NCI-H2107 (cell line): ENCODE measurements at places on chromosomes 6 and 20.

- DNase-seq = no peak
Observed at GRCh38 chr6:5656226-5656625, 350.5 kb downstream of the NRN1 start.

- DNase-seq = no peak
Observed at GRCh38 chr6:130376936-130377335, 11.1 kb downstream of the TMEM200A start.

GRCh38 chr20:23042270-23042669 lies 7.2 kb downstream of the SSTR4 start:
- DNase-seq = no peak

DNA sequence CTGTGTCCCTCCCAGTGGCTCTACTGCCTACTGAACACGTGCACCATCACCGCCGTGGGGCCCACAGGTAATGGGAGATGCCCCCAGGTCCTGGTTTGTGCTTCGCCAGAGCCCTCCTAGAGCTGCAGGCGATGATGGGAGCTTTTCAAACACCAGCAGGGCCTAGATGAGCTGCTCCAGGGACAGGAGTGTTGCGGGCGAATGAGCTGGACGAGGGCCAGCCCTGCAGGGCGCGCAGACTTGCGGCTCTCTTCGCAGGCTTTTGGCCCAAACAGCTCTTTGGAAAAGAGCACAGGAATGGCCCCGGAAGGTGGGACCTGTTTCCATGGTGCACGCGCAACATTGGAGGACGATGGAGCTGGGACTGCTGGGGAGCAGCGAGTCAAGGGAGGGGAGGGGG lies 409.3 kb upstream of the SULF2 start:
- DNase-seq = no peak

- no peak for DNase-seq
Observed at GRCh38 chr6:158481690-158482473, 78.0 kb upstream of the TMEM181 start.

- DNase-seq = no peak
Observed at GRCh38 chr20:9576695-9577094, 62.3 kb downstream of the LAMP5 start.

DNA sequence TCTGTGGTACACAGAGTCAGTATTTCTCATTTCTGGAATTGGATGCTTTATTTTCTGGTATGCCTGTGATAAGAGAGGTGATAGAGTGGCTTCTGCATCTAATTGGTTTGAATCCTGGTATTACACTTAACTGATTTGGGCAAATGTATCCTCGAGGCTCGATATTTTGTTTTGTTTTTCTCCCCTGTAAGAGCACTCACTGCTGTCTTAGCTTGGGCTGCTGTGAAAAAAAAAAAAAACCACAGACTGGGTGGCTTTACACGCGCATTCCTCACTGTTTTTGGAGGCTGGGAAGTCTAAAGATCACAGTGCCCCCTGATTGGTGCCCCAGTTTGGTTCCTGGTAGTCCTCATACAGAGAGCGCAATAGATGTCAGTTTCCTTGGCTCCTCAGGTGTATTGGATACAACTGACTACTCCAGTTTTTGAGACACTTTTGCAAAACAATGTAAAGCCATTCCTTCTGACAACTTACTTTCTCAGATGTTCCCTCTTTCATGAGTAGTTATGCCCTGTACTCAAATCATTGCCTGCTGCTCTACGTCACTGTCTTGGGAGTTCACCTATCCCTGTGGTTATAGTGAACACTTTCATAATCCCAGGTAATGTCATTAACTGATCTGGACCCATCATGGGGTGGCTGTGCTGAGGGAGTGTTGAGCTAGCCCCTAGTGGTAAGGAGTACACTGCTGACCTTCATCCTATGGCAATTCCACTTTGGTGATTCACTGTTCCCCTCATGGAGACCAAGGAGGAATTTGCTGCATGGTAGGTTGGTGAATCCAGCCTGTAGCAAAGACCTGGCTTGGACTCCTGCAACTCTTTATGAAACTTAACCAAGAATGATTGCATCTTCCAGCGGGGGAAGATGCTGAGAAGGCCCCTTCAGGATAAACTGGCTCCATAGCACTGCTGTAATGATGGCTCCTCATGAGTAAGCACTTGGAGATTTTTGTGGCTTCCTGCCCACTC lies 3.5 kb upstream of the ACAT2 start:
- no peak for DNase-seq

GRCh38 chr20:39874049-39874893 lies 814.8 kb downstream of the MAFB start:
- no peak for DNase-seq

DNA sequence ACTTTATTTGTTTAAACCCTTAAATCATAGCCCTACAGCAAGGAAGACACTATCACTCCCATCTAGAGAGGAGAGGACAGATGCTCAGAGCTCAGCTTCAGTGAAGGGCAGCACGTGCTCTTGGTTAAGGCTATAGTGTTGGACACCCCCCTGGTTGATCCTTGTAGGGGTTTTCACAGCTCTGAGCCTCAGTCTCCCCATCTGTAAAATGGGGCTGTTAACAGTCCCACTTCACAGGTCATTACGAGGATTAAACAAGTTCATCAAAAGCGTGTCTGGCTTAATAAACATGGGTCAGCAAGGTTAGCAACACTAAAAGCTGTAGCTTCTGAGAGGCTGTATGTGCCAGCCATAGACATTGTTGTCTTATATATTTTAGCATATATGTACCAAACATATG lies 82.4 kb downstream of the NFATC2 start:
- no peak for DNase-seq

DNA sequence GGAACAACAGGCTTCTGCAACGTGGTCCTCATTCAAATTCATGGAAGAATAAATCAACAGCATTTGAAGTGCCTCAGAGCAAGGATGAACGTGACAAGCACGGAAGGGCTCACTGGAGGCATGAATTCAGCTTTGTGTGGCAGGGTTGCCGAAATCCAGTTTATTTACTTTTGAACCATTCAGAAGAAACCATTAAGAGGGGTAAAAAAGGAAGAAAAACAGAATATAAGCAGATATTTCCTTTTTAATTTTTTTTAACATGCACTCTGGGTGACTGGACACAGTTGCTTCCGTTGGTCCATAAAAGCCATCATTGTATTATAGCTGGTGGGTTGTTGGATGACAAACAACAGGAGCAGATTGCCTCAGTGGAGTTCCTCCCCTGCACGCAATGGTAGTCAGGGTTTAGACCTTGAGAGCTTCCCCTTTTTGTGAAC lies 17.3 kb upstream of the SNRPB2 start:
- DNase-seq = no peak

GRCh38 chr6:29696147-29697125 lies 15.5 kb upstream of the ZFP57 start:
- DNase-seq = no peak

DNA sequence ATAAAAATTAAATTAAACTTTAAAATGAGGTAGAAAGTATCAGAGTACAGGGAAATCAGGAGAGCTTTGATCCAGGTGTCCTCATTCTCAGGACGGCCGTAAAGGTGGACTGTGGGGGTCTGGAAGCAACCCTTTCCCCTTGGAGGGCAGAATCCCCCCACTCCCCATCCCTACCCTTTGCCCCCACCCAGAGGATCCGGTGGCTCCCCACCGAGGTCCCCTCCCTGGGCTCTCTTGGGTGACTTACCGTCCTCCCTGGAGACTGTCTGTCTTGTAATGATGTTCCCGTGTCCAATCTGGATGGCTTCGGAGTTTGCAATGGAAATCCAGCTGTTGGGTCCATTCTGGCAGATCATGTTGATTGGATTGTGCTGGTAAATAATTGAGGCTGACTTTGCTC lies 7.3 kb downstream of the ZBP1 start:
- DNase-seq = no peak

DNA sequence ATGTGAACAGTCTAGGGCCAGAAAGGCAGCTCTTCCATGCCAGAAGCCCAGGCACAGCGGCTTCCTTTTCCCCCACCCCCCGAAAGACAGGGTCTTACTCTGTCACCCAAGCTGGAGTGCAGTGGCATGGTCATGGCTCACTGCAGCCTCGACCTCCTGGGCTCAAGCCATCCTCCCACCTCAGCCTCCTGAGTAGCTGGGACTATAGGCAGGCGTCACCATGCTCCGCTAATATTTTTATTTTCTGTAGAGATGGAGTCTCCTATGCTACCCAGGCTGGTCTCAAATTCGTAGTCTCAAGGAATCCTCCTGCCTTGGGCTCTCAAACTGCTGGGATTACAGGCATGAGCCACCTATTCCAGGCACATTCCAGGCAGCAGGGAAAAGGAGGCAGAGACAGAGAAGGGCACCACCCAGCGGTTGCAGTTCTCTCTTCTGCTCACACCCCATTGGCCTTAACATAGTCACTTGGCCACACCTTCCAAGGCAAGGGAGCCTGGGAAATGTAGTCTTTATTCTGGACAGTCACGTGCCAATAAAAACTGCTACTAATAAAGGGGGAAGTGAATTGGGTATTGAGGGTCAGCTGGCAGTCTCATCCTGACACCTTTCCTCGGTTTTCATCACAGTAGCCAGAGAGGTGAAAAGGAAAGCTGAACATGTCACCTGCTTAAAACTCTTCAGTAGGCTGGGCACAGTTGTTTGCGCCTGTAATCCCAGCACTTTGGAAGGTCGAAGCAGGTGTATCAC lies 205.9 kb downstream of the ZMYND8 start:
- no peak for DNase-seq

DNA sequence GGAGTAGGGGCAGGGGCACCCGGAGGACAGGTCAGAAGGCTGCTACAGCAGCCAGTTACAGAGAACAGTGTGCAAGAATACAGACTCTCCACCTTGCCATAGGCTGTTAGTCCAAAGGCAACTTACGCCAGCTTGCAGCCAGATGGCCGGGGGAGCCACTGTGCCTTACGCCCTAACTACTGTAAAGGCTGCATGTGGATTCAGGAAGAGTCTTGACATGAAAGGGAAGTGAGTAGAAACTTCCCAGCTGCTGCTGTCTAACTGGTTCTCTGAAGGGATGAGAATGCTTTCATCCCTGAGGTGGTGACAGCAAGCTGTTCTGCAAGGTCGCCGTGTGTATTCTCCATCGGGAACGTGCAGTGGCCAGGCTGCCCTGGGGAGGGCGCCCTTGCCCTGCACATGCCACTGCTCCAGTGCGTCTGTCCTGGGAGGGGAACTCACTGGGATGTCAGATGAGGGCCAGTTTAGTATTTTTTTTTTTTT lies 46.1 kb downstream of the LYRM4 start:
- no peak for DNase-seq

GRCh38 chr6:21384216-21384615 lies 209.3 kb upstream of the SOX4 start:
- no peak for DNase-seq

GRCh38 chr20:47466213-47466612 lies 35.5 kb upstream of the NCOA3 start:
- no peak for DNase-seq

DNA sequence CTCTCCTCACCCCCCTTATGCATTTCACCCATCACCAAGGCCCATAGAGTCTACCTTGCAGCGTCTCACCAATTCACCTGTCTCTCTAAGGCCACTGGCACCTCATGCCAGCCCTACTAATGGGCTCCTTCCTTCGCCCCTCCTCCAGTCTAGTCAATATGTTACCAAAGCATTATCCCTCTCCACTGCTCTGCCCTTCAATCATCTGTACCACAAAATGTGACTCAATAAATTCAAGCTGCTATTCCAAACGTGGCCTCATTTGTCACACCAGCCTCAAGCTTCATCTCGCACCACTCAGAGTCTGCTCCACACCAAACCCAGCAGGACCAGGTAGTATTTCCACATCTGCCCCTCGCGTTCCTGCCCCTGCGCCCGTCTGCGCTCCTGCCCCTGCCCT lies 21.8 kb upstream of the RPS6KA2 start:
- no peak for DNase-seq

GRCh38 chr6:68958327-68958726 lies 323.2 kb downstream of the ADGRB3 start:
- no peak for DNase-seq

DNA sequence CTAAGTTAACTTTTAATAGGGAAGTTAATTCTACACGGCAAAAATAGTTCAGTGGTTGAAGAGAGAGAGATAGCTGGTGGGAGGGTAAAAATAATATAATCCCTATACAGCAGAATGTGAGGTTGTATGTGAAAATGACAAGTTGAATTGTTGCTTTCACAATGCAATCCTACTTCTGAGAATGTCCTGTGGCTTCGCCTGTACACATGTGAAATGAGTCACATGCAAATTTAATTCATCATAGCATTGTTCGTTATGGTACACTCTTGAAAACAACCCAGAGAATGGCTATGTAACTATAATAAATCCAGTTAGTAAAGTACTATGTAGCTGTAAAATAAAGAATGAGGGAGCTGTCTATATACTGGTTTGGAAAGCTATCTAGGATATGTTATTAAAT lies 46.0 kb upstream of the HINT3 start:
- DNase-seq = no peak

GRCh38 chr6:89436226-89436625 lies 3.3 kb downstream of the ANKRD6 start:
- DNase-seq = peak; percentile 18

GRCh38 chr6:31125586-31126363 lies 5.5 kb upstream of the CDSN start:
- no peak for DNase-seq

GRCh38 chr20:42181064-42181463 lies 562.9 kb upstream of the CHD6 start:
- no peak for DNase-seq

DNA sequence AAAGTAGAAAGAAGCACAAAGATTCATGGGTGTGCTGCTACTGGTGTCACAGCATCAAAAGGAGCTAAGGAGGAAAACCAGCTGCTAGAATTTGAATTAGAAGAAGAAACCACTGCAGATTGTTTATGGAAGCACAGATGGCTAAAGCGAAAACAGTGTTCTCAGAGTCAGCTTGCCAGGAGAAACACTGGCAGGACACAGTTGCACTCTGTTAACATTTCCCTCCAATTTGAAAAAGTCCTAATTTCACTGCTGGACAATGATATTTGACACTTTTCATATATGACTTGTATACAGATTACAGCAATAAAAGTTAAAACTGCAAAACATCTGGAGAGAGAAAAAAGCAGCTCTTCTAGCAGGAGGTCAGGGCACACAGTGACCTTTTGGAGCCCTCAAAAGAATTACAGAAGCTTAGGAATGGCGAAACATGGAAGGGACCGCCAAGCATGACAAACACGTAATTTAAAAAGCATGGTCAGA lies 314.5 kb downstream of the COL12A1 start:
- no peak for DNase-seq
